ENCODE measurements at places on chromosomes 7 and 10.

DNA sequence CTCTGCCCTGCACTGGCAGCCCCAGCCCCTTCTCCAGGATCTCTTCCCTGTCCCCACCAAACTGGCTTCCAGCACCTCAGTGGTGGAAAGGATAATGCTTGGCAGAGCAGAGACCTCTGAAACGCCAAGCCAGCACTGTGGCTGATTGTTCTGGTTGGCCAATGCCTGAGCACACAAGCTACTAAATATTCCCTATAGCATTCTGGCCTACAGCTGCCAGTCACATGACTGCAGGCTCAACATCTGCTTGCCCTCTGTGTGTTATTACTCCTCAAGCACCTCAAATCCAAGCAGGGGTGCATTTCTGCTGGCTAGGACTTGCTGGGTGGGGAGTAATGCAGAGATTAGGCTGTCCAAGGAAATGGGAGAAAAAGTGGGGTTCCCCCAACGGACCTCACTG, 6.1 kb downstream of the TBATA start:
- no peak for DNase-seq

GRCh38 chr10:96700374-96701099, 19.8 kb downstream of the PIK3AP1 start:
- DNase-seq, result no peak

DNA sequence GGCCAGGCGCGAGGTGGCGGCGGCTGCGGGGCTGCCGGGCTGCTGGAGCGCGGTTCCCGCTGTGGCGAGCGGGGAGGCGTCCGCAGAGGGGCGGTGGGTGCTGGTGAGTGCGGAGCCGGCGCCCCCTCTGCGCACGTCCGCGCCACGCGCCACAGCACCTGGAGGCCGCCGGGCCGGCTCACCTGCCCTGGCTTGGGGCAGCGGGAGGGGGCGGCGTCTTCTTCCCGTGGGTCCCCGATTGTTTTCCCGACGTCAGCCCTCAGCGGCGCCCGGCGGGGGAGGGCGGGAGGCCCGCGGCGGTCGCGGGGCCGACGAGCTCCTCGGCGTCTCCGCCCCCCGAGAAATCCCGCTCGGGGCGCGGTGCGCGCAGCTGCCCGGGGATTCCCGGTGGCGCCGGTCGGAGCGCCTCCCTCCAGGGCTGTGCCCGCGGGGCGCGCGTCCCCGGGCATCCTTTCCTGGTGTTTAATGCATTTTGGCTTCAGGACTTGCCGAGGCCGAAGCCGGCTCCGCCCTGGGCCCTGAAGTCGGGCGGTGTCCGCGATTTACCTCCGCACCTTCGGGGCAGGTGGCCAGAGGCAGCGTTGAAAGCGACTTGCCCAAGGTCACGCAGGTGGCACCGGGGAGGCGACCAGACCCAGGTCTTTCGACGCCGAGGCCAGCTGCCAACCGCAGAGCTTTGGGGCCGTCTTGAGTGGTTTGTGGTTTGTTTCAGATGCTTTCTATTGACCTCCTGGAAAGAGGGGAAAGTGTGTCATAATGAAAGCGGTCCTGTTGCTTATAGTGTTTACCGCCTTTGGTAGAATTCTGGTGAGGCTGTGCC, 561 bp downstream of the PLEKHA1 start:
- no peak for DNase-seq

GRCh38 chr7:129617652-129618051, 6.1 kb downstream of the NRF1 start:
- no peak for DNase-seq

- DNase-seq, result no peak
These were observed 489.7 kb downstream of the KCNMA1 start for GRCh38 chr10:77147871-77148270.

GRCh38 chr7:33788531-33788930, 116.8 kb upstream of the BMPER start:
- no peak for DNase-seq

DNA sequence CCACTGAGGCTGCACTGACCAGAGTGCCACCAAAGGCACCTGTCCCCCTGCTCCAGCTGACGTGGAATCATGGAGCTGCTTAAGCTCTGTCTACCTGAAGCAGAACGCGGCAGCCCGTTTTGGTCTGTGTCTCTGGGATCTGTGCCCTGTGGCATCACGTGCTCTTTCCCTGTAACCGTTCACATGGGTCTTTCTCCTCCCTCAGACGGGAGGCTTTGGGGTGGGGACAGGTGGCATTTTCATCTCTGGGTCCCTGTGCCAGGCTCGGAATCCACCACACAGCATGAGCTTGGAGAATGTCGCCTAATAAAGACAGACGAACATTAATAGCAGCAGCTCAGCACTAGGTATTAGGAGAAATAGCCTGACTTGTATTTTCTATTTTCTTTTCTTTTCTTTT, 1.6 kb upstream of the ADAP1 start:
- no peak for DNase-seq

- no peak for DNase-seq
These were observed 237.9 kb downstream of the TMEM26 start for GRCh38 chr10:61215246-61215645.

GRCh38 chr10:125159486-125159931, 854 bp downstream of the CTBP2 start:
- peak; percentile 83 for DNase-seq

GRCh38 chr10:107103174-107104025, 61.1 kb downstream of the SORCS1 start:
- no peak for DNase-seq

DNA sequence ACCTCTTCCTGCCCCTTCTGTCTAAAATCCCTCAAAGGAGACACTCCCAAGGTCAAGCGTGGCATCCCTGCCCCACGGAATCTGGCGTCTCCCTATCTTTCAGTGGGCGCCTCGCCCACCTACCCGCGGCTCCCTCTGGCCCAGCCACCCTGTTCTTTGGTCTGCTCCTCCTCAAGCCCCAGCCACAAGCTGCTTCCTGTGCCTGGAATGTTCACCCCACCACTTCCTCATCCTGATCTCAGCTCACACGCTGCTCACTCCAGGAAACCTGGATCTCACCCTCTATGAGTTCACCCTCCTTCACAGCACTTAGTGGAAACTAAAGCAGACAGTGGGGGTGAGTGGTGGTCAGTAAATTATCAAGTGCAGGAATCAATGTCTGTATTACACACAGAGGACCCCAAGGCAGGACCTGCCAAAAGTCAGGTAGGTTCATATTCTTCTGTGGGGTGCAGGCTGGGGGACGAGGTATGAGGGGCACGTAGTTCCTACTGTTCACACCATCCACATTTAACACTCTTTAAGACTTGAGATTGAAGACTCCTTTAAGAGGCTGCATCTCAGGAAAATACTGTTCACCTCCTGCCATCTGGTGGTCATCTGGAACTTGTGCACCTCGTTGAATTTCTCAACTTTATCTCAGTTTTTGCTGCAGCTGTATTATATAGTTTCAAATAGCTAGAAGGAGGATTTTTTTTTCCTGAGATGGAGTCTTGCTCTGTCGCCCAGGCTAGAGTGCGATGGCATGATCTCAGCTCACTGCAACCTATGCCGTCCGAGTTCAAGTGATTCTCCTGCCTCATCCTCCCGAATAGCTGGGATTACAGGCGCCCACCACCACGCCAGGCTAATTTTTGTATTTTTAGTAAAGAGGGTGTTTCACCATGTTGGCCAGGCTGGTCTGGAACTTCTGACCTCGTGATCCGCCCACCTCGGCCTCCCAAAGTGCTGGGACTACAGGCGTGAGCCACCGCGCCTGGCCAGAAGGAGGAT, 166.6 kb downstream of the ARHGAP21 start:
- peak; percentile 82 for DNase-seq
